Hematopoietic multipotent progenitor cell treated with erythropoietin and hydrocortisone succinate and interleukin-3 and kit ligand, for 4 days (in vitro differentiated cells): ENCODE measurements at places on chromosomes 1 and 21.
A peak's percentile ranks its signal among the peaks of the same experiment; 100 is the strongest.

GRCh38 chr1:33443080-33443704 is 12.3 kb upstream of the PHC2 start:
- no peak for DNase-seq

DNA sequence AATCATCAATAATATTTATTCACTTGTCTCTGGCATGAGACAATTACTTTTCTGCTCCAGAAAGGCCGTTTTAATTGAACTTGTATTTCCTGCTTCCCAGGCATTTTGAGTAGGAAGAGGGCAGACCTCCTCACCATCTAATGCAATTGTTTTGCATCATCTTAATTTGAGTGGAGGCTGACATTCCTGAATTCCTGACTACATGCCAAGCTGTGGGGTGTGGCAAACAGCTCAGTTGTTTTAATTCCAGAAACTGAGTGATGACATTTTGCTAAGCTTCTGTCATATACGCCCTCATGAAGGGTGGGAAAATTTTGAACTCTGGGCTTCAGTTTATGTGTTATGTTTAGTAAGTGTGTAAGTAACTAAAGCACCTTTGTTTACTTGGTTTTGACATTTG is 125.4 kb upstream of the USP25 start:
- no peak for DNase-seq

DNA sequence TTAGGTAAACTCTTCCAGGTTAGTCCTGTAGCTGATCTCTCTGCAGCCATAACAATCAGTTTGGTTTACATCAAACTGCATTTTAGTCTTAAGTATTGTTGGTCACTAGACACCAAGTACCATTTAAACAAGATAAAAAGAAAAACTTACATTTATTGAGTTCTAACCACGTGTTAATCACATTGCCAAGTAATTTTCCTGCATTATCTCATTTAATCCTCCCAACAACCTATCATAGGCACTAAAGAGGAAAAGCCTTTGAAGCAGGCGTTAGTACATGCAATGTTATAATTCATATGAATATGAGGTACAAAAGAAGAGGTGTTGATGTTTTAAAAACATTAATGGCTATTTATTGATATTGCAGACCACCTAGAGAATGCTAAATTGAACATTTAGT is 9.0 kb downstream of the DR1 start:
- DNase-seq, result no peak

- no peak for DNase-seq
Measured at GRCh38 chr1:66371233-66372005, 162.5 kb upstream of the SGIP1 start.

DNA sequence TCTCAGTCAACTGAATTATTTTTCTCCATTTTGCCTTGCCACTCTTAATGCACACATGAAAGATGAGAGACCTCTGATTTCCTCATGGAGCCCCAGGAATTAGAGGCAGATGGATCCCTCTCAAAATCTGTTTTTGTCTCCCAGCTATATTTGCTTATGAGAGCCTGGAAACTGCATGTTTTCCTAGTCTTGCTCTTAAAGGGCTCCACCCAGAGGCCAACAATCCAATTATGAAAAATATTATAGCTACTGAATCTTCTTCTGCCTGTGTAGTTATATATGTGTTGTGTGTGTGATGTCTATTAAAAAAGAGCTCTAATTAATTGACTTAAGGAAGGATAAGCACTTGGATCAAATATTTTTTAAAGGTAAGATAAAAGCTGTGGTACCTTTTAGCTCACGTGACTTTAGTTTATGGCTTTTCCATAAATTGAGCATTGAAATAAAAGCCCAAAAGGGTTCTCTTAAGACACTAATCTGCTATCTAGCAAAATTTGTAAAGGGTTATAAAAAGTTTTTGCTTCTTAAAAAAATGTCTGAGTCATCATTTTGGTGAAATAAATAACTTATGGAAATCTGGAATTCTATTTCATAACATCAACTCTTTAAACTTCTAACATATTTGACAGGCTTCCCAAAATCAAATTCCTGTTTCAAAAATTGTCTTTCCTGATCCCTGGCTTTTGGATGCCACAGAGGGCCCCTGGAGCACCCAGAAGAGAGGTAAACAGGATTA is 31.2 kb upstream of the TSPEAR start:
- peak; percentile 41 for DNase-seq

DNA sequence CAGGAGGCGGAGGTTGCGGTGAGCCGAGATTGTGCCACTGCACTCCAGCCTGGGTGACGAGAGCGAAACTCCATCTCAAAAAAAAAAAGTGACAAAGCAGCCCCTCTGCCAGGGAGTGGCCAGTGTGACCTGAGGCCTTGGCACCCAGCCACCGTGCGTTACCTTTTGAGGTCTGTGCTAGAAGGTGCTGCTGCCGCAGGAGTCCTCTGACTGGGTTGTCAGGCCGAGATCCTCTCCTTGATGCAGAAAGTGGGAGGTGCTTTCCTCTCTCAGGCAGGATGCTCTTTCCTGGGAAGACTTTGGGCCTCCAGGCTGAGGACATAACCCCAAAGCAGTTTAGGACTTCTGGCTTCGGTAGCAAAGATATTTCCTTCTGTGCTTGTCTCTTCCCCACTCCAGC is 280.5 kb upstream of the VAMP3 start:
- no peak for DNase-seq

DNA sequence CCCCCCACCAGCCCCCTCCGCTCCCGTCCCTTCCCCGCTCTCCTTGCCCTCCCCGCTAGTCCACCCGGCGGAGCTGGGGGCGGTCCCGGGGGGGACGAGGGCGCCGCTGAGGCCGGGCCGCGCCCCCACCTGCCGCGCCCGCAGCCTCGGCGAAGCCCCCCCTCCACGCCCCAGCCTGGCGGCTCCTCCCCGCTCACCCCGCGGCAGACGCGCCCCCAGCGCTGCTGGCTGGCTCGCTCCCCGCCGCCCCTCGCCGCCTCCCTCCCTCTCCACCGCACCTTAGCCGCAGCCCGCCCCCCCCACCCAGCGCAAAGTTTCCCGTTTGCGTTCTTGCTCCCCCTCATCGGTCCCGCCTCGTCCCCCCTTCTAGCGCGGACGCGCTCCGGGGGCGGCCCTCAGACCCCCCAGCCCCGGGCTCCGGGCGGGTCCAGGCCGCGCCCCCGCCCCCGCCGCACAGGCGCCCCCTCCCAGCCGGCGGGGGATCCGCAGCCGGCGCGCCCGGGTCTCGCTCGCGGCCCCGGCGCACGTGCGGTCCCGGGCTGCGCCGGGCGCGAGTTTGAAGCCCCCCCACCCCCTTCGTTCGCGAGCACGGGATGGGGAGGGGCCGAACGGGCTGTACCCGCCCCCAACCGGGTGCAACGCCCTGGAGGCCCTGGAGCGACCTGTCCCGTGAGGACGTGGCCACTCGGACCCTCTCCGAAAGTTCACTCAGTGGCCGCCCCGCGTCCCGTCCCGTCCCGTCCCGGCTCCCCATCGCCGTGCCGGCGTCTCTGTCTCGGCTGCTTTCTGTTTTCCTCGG is 623 bp downstream of the PTPRF start:
- DNase-seq, result no peak

- DNase-seq, result no peak
Measured at GRCh38 chr1:31249854-31250253, 10.2 kb upstream of the NKAIN1 start.

- DNase-seq, result no peak
Measured at GRCh38 chr1:191870490-191870889, 287.8 kb upstream of the RGS18 start.

DNA sequence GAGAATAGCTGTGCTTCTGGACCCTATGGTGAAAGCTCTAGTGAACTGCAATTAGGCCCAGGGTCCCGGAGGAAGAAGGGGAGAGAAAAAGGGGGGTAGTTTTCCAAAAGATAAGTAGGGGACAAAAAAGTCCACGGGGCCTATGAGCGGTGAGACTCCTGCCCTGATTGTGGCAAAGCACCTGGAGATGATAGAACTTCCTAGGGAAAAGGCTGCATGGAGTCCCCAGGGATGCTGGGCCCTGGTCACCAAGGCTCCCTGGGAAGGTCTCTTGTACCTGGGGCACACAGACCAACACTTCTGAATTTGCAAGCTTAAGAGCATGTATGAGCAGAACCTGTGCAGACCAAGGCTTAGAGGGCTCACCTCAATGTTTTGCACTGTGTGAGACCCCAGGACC is 5.4 kb upstream of the SHISA4 start:
- peak; percentile 7 for DNase-seq
